Diencephalon (tissue), 1 donor: ENCODE measurements at places on chromosomes 12 and 14. TPM values are rescaled to one million over a fixed set of nuclear protein-coding genes. Genes with fewer than 3 reads are reported as not detected.

The TAS2R9 gene
- 0.92 TPM for total RNA-seq

The KRT71 gene
- not detected for total RNA-seq

The PTCSC3 gene
- total RNA-seq = 0.69 TPM

The CLEC2B gene
- 2.1 TPM for total RNA-seq

The ENDOU gene
- not detected for total RNA-seq

The EML1 gene
- 38.5 TPM for total RNA-seq

The TEAD4 gene
- total RNA-seq = 0.92 TPM

The SPX gene
- 2.3 TPM for total RNA-seq
